ENCODE measurements at places on chromosomes 16 and 17.

DNA sequence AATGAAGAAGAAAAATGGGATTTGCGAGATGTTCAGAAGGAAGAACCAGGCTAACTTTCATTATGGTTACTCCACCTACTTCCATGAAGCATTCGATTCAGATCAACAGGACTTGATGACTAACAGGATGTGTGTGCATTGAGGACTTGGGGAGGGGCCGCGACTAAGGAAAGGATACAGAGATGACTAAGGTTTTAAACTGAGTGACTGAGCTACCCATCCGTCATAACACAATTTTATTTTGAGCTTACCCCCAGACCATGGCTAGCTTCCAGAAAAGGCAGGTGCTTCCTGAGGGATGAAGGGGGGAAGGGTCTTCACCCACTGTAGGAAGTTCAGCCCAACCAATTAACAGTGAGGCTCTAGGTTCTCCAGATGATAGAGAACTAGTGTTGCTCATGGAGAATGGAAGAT lies 2.5 kb upstream of the CDYL2 start:
- DNase-seq, result no peak

DNA sequence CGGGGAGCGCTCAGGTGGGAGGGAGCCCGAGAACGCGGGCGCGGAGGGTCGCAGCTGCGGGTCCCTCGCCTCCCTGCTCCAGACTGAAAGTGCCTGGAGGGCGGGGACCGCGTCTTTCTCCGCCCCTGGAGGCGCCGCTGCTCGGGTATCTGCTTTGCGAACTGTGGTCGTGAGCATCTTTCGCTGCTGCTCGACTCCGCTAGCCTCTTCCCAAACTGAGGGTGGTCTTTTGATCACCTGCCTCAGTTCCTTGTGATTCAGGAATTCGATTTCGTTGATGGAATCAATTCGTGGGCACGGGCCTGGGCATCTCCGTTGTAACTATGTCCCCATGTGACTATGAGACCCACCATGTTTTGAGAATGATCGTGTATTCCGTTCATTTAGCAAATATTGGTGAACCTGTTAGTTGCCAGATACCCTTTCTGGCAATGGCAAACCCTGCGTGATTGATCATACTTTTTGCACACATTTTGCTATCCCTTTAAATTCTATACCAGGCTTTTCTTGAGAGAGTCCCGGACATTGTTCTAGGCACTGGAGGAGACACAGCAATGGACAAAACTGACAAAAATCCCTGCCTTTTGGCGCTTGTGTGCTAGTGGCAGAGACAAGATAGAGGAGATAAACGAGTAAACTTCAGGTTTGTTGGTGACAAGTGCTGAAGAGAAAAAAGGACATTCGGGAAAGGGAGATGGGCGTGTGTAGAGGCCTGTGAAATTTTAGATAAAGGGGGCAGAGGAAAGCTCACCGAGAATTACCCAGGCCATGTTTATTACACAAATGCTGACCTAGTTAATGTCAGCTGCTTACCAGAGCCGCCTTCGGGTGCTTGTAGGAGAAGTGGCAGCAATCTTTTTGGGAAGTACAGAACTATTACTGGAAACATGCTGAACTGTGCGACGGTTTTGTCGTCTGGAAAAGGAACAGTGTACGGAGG lies 948 bp downstream of the UTP18 start:
- peak; percentile 87 for DNase-seq

- DNase-seq, result peak; percentile 13
Measured at GRCh38 chr17:64276961-64277505, 14.0 kb upstream of the TEX2 start.

DNA sequence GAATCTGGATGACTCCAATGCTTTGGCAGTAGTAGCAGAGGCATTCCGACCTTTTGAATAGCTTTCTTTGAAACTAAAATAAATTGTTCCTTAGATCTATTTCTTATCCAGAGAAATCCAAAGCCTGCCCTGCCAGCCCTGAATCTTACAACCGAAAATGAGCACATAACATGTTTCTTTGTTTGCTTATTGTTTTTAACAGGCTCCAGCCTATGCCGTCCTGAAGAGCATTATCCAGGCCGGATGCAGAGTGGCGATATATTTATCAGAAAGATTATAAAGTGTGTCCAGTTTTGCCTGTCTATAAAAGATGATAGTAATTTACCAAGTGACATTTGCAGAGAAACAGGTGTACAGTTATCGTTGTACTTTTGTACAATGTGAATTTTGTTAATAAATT lies 10.5 kb downstream of the COQ7 start:
- DNase-seq, result no peak

GRCh38 chr17:31092475-31093064 lies 2.2 kb upstream of the NF1 start:
- DNase-seq, result no peak
